ENCODE measurements at places on chromosomes 11 and 22.

GRCh38 chr22:29633514-29634312 is 30.3 kb downstream of the NF2 start:
- DNase-seq = no peak

DNA sequence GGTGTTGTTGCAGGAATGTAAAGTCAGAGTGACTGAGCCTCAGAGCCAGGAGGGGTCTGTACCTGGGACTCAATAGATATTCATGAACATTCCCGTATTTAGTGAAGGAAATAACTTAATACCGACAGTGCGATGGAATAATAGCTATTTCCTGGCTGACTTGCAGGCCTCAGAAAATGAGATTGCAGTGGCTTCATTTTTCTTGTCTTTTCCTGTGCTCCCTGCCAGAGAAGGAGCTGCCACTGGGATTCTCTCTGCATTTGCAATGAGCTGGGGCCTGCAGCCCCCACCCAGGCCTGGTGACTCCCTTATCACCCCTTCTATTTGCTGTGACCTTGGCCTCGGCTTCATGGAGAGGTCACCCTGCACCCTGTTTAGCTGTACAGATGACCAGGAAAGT is 173.4 kb downstream of the MIAT start:
- DNase-seq = no peak

- DNase-seq = no peak
Observed at GRCh38 chr22:47125603-47126002, 363.2 kb downstream of the TBC1D22A start.

DNA sequence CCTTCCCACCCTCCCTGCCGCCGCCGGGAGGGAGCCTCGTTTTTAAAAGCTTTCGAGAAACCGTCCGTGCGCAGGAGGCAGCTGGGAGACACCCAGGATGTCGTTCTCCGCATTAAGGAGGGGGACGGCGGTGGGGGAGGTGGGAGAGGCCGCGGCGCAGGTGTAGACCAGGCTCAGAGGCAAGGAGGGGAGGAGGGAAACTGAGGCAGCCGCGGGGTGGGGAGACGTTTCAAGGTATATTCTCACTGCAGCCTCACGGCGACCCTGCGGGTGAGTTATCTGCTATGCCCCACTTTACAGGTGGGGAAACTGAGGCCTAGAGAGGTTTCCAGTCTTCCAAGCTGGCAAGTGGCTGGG is 42.7 kb downstream of the CYTH4 start:
- no peak for DNase-seq

GRCh38 chr11:84660257-84660977 is 966.7 kb downstream of the DLG2 start:
- no peak for DNase-seq

DNA sequence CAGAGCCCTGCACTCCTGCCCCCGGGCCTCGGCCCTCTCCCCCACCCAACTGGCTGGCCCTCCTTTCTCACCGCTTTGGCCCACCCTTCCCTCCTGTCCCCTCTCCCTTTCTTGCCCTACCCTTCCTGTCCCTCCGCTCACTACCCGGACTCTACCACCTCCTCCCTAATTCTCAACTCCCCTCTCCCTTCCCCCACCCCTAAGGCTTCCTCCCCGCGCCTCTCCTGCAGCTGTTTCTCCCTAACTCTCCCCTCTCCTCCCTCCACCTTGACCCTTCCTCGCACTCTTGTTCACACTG is 421 bp downstream of the SLC15A3 start:
- no peak for DNase-seq

DNA sequence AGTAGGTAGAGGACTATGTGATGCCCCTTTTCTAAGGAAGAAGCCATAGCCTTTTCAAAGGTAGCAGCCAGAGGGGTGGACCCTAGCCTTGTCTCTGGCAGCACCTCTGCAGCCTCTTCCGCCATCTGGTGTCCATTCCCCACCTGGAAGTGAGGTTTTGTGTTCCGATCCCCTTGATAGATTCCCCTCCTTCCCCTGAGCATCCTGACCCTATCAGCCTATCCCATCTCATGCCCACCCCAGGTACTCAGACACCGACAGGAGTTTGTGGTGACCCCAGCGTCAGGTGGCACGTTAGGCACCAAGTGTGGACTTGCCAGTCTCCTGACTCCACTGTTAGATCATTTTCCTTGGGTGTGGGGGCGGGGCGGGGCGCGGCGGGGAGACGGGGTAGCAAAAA is 398 bp upstream of the FAM89B start:
- DNase-seq = no peak

DNA sequence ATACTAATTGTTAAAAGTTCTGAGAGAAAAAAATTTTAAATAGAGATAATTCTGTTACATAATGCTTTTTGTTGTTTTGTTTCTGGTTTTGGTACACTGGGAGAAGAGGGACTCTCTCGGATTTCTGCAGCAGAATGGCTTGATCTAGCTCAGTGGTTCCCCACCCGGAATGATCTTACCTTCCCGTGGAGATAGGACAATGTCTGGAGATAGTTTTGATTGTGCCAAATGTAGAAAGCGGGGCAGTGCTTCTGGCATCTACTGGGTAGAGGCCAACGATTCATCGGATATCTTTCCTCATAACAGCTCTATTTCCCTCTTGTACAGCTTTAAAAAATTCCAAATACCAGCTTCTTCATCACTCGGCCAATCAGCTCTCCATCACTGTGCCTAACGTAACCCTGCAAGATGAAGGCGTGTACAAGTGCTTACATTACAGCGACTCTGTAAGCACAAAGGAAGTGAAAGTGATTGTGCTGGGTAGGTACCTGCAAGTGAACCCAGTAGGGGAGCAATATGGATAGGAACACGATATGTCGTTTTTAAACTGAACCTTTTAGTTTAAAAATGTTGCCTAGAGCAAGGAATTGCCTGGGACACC is 13.2 kb downstream of the CRTAM start:
- DNase-seq = no peak

DNA sequence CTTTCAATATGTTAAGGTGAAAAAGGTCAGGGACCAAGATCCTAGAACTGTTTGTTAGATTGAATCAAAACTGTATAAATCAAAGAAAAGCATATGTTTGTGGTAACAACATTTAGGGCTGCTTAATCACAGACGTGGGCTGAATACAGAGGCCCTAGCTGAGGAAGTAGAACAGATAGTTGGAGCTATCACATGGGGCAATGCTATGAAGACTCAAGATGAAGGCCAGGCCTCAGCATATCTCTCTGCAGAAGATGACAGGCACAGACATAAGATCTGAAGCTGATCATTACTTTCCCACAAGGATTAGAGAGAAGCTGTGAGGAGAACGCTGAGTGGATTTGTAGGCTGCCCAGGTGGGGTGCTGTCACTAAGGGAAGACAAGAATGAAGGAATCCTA is 158.6 kb upstream of the CARD18 start:
- no peak for DNase-seq

DNA sequence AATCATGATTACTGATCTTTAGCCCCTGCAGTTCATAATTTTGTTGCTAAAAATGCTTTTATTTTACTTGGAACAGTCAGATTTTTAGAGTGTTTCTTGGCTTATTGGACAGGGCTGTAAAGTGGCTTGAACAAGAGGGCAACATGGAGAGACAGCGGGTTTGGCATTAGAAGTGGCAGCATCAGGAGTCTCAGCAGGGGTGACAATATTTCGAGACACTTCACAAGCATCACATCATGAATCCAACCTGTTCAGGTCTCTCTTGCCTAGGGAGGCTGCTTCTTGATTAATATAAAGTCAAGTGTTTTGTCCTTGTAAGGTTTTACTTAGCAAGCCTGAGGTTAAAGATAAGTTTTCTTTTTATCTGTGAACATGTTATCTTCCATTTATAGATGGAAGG is 2249.5 kb downstream of the LRRC4C start:
- no peak for DNase-seq

All from T-helper 22 cell (primary cell).